Tibial nerve (tissue), 4 donors: ENCODE measurements at places on chromosomes 13 and 19. TPM values are rescaled to one million over a fixed set of nuclear protein-coding genes. Genes with fewer than 3 reads are reported as not detected.

GRCh38 chr13:47499358-47500150, 501.5 kb downstream of the SUCLA2 start:
- DNase-seq = no peak

GRCh38 chr19:51779181-51779580, 15.8 kb upstream of the FPR3 start:
- no peak for DNase-seq

DNA sequence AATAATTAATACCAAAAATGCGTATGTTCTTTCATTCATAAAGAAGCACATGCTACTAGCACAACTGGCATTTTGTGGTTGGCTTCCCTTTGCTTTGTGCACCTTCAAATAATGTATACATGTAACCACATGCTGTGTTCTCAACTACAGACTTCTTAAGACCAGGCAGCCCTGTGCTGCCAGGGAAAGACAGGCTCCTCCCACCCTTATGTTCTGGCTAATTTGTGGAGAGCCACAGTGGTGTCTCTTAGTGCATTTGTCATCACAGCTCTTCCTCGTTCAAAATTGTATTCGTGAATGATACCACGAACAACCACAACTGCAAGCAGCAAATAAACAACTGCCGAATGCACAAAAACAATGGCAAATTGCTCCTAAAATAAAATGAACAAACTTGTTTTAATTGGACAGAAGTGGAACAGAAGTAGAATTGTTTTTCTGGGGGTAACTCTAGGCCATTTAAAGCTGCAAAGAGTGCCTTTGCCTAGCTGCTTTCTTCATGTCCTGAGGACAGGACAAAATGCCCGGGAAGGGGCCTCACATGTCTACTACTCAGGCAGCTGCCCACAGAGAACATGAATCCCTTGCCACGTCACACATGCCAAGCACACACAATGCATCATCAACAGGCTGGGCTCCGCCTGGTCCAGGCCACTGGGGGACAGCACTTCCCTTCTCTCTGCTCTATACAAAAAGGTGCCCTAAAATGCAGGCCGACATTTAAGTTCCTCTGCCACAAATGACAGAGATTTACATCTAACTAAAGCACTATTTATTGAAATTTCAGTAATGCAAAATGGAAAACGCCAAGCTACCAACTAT, 21.7 kb downstream of the IRS2 start:
- DNase-seq = no peak

DNA sequence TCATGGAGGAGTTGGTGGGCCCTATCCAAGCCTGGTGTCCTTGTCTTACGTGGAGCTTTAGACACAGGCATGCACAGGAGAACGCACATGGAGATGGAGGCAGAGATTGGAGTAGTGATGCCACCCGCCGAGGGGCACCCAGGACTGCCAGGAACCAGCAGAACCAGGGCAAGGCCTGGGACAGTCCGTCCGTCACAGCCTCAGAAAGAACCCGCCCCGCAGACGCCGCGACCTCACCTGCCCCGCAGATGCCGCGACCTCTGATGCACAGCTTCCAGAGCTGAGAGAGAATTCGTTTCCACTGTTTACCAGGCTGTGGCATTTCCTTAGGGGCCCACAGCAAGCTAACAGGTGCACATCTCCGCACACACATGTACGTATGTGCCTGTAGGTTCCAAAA, 15.3 kb downstream of the GRTP1 start:
- no peak for DNase-seq

- no peak for DNase-seq
Observed at GRCh38 chr13:68927387-68928026, 1180.1 kb upstream of the ATXN8OS start.

- DNase-seq = no peak
Observed at GRCh38 chr13:23628250-23628649, 58.0 kb downstream of the TNFRSF19 start.

DNA sequence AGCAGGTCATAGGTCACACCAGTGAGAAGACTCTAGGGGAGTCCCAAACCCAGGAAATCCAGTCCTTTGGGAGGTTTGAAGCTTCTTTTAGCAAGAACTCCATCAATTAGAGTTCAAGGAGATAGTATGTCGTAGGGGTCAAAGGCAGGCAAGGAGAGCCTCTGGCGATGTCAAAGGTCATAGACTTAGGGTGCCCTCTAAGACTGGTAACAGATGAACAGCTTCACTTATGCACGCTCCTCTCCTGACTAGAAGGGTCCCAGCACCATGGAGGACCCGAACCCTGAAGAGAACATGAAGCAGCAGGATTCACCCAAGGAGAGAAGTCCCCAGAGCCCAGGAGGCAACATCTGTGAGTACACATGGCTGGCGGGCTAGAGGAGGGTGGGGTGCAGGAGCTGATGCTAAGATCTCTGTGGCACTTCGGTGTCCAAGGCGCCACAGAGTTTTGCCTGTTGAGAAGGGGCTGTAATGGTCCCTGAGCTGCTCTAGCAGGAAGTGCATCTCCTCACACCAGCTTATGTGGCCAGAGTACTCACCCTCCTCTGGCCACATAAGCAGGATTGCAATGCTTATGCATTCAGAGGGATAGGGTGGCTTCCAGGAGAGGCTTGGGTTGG, 557 bp downstream of the ZNF576 start:
- DNase-seq = no peak

Gene KBTBD6
- total RNA-seq = 8.1 TPM

Gene ARL11
- 0.30 TPM for total RNA-seq
